Effector memory CD8-positive, alpha-beta T cell (primary cell): ENCODE measurements at places on chromosomes 12 and 14.

DNA sequence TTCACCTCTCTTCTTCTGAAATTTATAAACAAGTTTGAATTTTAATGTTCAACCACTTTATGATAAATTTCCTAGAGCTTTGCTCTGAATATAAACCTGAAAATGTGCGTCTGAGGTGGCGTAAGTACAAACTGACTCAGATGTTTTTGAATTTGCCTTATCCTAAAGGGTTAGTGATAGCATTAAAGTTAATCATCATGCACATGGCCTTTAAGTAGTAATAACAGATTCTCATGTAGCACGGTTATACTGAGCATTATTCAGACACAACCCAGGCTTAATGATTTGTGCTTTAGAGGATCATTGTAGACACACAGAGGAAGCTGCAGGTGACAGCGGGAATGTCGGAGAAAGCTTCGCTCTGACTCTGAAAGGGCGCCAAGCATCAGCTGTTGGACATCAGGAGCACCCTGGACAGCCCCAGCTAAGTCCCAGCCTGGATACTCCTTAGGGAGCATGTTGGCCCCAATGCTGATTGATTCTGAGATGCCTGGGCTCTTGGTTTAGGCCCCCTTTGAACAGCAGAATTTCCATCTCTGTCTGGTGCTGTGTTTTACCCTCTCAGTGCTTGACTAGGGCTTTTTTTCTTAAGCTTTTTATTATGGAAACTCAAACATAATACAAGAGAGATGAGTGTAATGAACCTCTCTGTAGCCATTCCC is 91.1 kb downstream of the PLXNC1 start:
- DNase-seq: no peak

GRCh38 chr14:30193845-30194501 is 266.3 kb upstream of the PRKD1 start:
- no peak for DNase-seq

DNA sequence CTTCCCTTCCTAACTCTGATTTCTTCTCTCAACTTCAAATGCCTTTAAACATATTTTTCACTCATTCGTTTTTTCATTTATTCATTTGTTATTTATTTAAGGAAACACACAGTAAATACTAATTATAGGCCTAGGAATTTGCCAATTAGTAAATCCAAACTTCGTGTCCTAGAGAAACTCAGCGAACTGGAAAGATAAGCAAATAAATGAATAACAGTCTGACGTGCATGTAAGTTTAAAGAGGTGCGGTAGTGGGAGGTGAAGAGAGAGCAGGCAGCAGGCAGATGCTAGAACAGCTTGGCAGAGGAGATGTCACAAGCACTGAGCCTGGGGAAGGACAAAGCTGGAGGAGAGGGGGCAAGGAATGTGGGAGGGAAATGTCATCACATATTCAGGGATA is 228.2 kb downstream of the DPY19L2 start:
- no peak for DNase-seq

GRCh38 chr14:99261912-99262787 is 9.8 kb downstream of the BCL11B start:
- peak; percentile 77 for DNase-seq

DNA sequence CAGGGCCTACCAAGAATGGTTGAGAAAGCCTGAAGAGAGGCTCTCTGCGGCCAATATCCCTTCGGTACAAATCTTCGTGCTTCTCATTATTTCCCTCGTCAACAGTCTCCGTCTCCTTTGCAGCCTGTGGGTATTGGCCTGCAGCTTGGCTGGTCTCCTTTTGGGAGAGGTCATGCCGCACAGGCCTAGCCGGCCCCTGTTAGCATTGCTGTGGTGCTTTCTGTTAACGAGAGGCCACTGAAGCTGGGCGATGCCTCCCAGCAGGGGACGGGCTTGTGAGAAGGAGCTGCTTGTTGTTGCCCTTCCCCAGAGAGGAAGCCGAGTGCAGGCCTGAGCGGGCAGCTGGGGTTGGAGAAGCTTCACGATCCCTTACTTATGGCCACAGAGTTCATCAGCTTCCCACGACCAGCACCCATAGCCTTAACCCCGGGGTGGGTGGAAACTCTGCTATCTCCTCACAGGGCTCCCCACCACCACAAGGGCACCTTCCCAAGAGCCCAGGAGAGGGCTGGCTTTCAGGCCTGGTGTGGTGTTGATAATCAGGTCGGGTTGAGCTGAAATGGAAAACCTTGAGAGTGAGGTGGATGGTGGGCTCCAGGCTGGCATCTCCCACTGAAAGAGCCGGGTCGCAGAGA is 228.6 kb downstream of the ZFP36L1 start:
- DNase-seq: no peak

DNA sequence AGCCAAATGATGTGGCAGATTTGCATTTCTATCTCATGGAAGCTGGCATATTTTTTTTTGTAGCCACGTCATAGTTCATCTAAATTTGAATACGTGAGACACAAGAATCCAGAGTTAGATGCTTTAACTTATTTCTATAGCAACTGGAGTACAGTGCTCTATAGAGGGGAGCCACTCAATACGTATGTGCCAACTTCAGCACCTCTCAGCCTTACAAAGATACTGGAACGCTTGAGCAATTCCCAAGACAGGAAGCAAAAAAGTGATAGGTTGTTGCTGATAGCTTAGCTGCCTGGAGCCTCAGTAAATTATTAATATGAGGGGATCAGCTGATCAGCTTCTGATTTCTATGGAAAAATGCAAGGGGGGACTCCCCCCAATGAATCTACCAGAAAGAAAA is 24.1 kb upstream of the PELI2 start:
- DNase-seq: no peak

GRCh38 chr12:123379391-123379790 is 4.5 kb upstream of the KMT5A start:
- DNase-seq: no peak

DNA sequence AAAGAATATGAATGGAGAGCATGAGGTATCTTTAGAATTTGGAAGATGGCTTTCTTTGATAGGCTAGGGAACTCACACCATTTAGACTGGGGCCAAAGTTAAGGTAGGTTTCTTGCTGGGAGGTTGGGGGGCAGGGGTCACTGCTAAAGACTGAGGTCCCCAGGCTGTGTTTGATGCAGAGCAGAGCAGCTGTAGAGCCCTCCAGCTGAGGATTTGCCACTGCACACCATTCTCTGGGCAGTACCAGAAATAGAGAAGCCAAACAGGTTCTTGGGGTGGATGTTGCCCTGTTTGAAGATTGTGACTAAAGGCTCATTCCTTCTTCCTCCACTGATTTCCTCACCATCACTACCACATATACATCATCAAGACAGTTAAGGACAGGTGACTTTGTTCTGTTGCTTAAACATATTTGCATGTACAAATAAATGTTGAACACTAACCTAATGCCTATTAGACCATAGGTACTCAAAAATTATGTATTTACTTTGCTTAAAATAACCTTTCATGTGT is 7.9 kb downstream of the NTF3 start:
- no peak for DNase-seq
